ENCODE measurements at places on chromosomes 1 and 21.

DNA sequence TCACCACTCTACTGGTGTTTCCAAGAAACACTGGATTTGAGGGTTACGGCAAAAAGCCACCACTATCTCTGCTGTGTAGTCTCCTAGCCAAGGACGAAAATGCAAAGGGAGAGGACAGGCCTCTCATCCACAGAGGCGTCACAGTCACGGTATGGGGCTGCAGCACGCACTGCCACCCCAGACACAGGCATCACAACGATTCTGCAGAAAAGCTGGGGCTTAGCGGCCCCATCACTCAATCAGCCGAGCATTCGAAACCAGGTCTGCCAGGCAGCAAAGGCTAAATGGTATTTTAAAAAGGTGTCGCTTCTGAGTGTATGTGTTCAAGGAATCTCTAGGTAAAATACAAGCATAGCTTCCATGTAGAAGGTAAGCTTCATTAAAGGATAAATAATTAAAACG is 1.4 kb downstream of the RIPK4 start:
- no peak for DNase-seq

DNA sequence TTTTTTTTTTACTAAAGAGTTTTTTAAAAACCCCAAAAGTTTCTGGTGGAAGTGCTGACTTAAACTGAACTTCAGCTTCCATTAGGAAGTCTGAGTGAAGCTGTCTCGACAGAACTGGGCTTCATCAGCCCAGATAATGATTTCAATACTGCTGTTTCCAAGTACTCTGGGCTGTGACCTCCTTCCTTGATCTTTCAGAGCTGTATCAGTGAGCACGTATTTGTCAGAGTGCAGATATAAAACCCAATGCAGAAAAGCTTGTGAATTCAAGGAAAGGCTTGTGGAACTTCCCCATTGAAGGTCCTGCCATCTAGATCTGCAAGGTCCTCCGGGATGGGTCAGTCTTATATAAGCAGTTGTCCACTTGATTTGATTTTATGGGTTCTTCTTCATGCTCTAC is 50.1 kb upstream of the RGS21 start:
- no peak for DNase-seq

DNA sequence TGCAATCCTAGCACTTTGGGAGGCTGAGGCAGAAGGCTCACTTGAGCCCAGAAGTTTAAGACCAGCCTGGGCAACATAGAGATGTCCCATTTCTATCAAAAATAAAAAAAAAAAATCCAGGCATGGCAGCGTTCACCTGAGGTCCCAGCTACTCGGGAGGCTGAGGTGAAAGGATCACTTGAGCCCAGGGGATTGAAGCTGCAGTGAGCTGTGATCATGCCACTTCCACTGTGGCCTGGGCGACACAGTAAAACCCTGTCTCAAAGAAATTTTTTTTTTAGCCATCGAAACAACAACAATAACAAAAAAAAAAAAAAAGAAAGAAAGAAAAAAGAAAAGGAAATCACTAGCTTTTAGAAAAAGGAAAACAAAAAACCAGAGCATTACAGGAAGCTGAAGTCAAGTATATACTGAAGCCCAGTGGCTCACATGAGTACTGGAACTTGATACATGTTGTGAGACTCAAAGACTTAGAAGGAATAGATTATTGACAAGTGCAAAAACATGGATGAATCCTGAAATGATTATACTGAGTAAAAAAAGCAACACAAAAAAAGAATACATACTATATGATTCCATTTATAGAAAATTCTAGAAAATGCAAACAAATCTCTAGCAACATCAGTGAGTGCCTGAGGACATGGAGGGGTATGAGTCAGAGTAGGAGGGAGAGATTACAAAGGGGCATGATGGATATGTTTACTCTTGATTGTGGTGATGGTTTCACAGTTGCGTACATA is 6.1 kb upstream of the RABGAP1L start:
- DNase-seq: no peak

DNA sequence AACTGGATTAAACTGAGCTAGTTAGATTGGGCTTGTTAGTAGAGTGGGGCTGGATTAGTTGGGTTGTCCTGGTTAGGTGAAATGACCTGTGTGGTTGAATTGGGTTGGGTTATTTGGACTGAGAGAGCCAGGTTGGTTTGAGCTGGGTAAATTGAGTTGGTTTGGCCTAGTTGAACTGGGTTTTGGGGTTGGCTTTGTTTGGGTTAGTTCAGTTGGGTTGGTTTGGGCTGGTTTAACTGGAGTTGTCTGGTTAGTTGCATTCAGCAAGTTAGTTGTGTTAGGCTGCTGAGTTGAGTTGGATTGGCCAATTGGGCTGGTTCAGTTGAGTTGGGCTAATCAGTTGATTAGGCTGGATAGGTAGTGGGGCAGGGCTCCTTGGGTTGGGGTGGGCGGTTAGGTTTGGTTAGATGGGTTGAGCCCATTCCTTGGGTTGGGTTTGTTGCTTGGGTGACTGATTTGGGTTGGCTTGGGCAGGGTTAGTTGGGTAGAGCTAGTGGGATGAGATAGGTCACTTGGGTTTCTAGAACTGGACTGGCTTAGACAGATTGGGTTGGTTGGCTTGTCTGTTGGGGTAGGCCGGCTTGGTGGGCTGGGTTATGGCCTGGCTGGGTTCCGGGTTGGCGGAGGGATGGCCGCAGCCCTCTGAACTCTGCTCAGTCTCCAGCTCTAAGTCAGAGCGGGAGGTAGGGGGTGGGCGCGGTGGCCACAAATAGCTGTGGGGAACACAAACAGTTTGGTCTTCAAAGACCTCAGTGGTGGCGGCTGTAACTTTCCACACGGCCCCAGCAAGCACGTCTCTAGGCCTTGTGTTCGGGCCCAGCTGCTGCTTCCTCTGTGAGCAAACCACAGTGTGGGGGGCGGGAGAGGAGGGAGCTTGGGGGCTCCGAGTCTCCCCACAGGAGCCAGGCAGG is 67.2 kb upstream of the RUNX3 start:
- no peak for DNase-seq

DNA sequence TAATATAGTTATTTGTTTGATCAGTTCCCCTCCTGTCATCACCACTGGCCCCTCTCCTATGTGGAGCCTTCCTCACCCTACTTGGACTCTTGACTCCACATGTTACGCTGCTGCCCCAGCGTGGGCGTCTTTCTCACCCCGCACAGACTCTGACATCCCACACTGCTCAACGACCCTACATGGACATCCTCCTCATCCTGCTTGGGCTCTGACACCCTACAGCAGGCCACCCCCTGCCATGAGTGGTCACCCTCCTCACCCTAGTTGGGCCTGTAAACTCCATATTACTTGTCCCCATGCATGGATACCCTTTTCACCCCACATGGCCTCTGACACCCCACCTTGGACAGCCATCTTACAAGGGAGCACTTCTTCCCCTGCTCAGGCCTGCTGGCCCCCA is 21.0 kb downstream of the TTC4 start:
- no peak for DNase-seq

GRCh38 chr1:206581571-206581981 is 30.7 kb downstream of the EIF2D start:
- peak; percentile 86 for DNase-seq

DNA sequence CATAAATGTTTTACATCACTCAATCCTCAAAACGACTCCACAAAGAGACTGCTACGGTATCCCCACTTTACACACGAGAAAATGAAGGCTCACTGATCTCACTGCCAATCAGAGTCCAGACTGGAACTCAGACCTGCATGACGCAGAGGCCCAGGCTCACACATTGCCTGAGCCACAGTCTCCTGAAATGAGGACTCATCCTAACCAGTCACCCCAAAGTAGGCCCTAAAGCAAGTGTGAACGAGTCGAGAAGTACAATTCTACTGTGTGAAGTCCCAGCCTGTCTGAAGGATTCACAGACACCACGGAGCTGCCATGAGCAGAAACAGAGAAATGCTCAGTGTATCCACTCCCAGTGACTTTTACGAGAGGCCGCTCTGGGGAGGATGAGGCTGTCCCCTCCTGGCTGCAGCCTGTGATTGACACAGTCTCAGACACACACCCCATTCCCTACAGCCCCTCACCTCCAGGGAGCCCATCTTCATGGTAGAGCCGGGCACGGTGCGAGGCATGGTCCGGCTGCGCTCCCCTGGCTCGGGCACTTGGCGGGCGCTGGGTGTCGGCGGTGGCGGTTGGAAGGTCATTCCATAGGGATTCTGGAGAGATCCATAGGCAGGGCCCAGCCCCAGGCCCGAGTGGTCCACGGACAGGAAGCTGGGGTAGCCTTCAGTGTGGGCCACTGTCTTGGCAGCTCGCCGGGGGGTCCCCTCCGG is 26.7 kb upstream of the COL16A1 start:
- no peak for DNase-seq

- DNase-seq: no peak
Observed at GRCh38 chr1:161307892-161308638, 1.7 kb downstream of the MPZ start.

DNA sequence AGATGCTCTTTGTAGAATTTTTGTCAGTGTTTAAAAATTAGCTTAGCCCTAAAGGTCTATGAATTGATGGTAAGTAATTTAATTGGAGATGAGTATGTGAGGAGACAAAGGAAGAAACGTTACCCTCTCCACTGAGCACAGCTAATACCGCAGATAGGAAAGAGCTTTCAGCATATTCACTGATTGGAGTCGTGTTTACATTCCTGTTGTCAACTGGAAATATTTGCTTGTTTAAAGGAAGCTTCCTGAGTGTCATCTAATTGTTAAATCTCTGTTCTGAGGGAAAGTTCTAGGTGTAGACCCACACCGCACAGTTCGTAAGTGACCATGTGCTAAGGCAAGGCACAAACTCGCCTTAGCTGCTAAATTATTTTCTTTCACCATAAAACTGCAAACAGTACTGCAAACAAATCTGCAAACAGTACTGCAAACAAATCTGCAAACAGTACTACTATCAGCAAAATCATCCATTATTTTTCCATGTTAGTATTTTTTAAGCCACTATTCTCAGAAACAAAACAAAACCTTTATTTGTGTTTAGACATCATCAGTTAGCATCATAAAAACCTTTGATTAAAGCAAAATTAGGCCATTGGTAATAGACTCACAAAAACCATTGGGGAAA is 32.6 kb downstream of the TOMM20 start:
- no peak for DNase-seq

GRCh38 chr1:59028048-59028447 is 244.2 kb upstream of the JUN start:
- no peak for DNase-seq

- no peak for DNase-seq
Observed at GRCh38 chr1:151806170-151806569, 951 bp upstream of the LINGO4 start.

- DNase-seq: no peak
Observed at GRCh38 chr1:231724876-231725647, 98.5 kb downstream of the DISC1 start.

GRCh38 chr1:221468546-221468945 is 273.3 kb downstream of the DUSP10 start:
- no peak for DNase-seq

GRCh38 chr1:42923367-42924081 is 35.1 kb downstream of the SLC2A1 start:
- DNase-seq: no peak

- peak; percentile 85 for DNase-seq
Observed at GRCh38 chr1:7940745-7941436, at the start of gene TNFRSF9. Gene TNFRSF9, minus strand, starts transcription at chr1:7940839. Its CDS starts 845 bp downstream, at chr1:7939994.

DNA sequence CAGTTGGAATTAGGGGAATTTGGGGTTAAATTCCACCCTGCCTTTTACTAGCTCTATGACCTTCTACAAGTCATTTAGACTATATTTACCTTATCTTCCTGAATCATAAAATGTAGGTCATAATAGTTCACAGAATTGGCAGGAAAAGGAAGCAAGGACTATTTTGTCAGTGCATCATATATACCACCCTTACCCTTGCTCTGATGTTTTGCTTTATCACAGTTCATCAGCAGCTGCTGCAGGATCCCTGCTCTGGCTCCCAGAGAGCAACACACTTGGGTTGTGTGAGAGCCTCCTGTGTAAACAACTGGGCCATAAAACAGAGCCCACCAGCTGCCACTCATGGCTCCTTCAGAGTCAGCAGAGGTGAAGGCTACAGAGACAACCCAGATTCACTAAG is 631.6 kb upstream of the CAMK1G start:
- no peak for DNase-seq

DNA sequence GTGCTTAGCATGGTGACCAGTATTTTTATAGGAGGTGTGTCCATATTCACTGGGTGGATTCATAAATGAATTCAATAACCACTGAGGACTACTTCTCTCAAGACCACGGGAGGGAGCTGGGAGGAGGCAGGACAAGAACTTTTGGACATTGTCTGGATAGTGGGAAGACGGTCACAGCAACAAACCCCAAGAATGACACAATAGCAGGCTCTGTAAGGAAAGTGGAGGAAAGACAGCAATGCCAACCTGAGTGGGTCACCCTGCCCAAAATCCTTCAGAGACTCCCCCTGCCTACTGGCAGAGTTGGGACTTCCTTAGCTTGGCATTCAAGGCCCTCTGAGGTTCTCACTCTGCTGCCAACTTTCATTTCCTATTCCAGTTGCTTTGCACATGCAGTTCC is 42.0 kb downstream of the GLIS1 start:
- DNase-seq: no peak

- no peak for DNase-seq
Observed at GRCh38 chr21:21858502-21859334, 860.5 kb downstream of the NCAM2 start.

- no peak for DNase-seq
Observed at GRCh38 chr21:44020551-44020950, 8.4 kb downstream of the TRAPPC10 start.

DNA sequence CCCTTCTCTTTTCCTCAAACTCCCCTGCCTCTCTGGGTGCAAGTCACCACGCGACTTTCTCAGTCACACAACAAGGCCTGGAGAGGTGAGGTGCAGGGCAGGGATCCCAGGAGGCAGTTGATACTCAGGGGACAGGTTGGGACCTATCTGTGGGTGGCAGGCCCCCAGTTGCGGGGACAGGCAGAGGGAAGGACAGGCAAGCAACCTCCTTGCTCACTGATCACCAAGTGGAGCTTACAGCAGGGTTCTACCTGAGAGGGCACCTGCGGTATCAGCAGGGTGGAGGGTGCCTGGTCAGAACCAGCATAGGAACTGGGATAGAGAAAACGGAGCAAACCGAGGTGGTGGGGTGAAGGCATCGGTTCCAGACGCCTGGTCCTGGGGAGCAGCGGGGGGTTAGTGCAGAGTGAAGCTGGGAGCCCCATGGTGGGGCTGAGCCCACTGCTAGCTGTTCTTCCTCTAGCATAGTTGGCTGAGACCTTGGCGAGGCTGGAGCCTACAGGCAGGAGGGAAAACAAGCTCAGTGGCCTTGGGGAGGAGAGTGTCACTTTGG is 24.4 kb upstream of the TENT5C start:
- DNase-seq: no peak

- DNase-seq: no peak
Observed at GRCh38 chr1:115302390-115302961, 35.6 kb downstream of the NGF start.

Measured in activated CD4-positive, alpha-beta T cell treated with anti-CD3 and anti-CD28 coated beads, Interleukin-2, amount 50 U/mL, for 4 hours (primary cell).